ENCODE measurements at places on chromosomes 6 and 20.
A peak's percentile ranks its signal among the peaks of the same experiment; 100 is the strongest.

DNA sequence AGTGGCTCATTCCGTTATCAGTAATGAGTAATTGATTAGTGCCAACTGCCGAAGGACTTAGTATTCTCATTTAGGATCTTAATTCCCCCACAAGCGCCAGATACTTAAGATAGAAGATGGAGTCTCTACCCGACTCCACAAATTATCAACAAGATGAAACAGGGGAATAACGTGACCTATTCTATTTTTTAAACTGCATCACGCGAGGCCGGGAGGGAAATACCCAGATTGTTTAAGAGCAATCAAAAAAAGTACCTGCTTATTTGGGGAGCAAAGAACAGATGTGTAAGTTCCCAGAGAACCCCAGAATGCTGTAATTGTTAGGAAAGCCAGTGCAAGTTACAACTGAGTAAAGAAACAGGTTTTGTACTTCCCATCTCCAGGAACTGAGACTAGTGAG, 1.1 kb upstream of the MAP3K5 start:
- no peak for DNase-seq

- DNase-seq, result peak; percentile 30
These were observed 40.2 kb downstream of the INSM1 start for GRCh38 chr20:20407891-20408805.

- no peak for DNase-seq
These were observed 4.9 kb upstream of the HNF4A start for GRCh38 chr20:44350567-44350966.

GRCh38 chr6:27644528-27644927, 171.6 kb upstream of the ZNF184 start:
- DNase-seq, result no peak

GRCh38 chr6:149079456-149079855, 238.1 kb upstream of the TAB2 start:
- DNase-seq, result no peak
